ENCODE measurements at places on chromosomes 13 and 19.

- DNase-seq, result no peak
Observed at GRCh38 chr19:5434970-5435641, 20.1 kb upstream of the ZNRF4 start.

- DNase-seq, result no peak
Observed at GRCh38 chr19:10896851-10897526, 25.6 kb downstream of the CARM1 start.

DNA sequence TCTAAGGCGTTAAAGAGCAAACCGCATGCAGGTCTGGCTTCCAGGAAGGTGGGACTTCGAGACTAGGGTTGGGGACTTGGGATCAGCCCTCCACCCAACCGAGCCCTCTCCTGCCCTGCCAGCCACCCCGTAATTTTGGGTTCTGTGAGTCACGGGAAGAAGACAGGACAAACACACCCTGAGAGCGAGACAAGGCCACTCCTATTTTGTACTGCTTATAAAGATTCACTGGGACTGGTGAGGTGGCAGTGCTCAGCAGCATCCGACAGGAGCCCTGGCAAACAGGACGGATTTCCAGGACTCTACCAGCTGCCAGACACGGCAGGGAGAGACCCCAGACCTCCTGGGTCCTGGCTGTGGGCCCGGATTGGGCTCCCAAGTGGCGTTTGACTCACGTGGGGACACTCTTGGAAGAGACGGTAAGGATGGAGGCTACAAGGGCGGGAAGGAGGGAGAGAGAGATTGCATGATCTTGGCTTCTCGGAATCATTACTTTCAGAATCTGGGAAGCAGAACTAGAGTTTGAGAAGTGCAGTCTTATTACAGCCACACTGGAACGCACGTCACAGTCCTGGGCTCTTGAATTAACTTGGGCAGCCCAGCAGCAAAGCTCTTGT, at the start of gene C5AR2:
Gene C5AR2 (plus strand): TSS at position 245 of the 617 bp plus-strand sequence. CDS start 8,625 bp downstream, outside the sequence.
- no peak for DNase-seq

- no peak for DNase-seq
Observed at GRCh38 chr13:101757446-101758039, 305.1 kb downstream of the ITGBL1 start.

DNA sequence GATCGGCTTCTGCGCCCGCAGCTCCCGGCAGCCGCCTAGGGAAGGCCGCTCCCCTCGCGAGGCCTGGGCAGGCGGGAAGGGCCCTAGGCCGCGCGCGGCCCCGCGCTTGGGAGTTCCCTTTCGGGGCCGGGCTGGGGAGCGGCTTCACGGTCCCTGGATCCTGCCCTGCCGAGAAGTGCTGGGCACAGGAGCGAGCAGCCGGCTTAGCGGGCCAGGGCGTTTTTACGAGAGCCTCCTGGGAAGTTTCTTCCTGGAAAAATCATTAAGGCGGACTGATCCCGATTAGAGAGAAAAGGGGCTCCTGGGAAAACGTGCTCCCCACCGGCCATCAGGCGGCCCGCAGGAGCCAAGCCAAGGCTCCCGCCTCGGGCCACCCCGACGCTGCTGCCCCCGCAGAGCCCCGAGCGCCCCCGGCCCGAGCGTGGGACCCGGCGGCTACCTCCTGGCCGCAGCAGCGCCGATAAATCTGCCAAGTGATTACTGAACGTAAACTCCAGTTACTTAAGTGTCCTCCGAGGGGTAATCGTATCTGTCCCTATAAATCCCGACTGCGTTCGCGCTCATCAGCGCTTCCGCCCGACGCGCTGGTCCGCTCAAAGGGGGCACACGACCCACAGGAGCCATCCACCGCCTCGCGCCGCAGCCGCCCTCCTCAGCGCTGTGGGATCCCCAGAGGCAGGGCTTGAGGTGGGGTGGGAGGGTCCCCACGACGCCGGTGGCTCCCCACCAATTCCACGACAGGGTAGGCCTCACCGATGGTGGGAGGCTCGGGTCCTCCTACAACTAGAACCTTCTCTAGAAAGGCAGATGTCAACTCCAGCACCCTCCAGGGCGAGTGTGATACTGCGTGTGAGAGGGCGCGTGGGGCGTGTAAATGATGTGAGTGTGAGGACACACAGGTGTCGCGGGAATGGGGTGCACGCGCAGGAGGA, 2.8 kb downstream of the ZIC5 start:
- DNase-seq, result no peak

GRCh38 chr13:41203810-41204209, 9.4 kb upstream of the KBTBD7 start:
- no peak for DNase-seq

DNA sequence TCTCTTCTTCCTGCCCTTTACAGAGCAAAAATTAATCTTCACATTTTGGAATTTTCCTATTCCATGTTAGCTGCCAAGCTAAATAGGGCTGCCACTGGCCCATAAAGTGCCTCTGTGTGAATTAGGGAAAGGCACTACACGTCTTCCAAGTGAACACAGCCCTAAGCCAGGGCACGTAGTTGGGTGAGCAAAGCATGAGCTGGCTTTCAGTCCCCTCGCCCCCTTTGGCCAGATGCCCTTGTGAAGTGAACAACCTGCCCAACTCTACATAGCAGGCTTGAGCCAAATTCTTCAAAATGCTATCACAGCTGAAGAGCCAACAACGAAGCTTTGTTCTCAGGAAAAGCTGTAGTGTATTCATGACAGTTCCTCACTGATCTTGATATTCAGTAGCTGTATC, 213.1 kb downstream of the OXGR1 start:
- no peak for DNase-seq

GRCh38 chr13:87536899-87537298, 134.3 kb upstream of the SLITRK5 start:
- DNase-seq, result no peak

GRCh38 chr13:108188260-108188659, 27.1 kb downstream of the LIG4 start:
- no peak for DNase-seq

- no peak for DNase-seq
Observed at GRCh38 chr19:3269916-3270671, 45.6 kb downstream of the CELF5 start.

GRCh38 chr13:79486433-79487188, 5.7 kb downstream of the NDFIP2 start:
- no peak for DNase-seq
